ENCODE measurements at places on chromosomes 4 and X.

DNA sequence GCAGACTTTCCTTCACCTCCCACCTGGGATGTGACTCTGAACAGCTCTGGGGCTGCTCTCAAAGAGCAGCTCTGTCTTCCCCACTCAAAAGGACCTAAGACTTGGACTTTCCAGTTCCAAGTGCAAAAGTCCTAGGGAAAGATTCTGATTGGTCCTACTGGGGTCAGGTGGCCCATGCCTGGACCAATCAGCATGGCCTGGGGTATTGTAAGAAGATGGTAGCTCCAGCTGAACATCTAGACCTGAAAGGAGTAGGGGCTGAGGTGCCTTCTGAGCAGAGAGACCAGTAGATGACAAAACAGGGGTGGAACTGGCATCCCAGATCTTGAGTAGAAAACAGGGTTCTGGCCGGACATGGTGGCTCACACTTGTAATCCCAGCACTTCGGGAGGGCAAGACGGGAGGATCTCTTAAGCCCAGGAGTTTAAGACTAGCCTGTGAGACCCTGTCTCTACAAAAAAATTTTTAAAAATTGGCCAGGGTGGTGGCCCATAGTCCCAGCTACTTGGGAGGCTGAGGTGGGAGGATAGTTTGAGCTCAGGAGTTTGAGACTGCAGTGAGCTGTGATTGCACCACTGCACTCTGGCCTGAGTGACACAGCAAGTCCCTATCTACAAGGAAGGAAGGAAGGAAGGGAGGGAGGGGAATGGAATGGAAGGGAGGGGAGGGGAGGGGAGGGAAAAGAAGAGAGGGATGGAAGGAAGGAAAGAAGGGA is 27.4 kb upstream of the MRFAP1 start:
- H3K27ac ChIP-seq, result no peak overlapping the region
- H3K4me1 ChIP-seq, result peaks cover 1% of the 10 kb centered on the region
- DNase-seq, result no peak
- no peak overlapping the region for H3K4me3 ChIP-seq

GRCh38 chr4:148216321-148216720 is 225.9 kb downstream of the NR3C2 start:
- no peaks in the 10 kb centered on the region for H3K27me3 ChIP-seq
- H3K27ac ChIP-seq, result no peak overlapping the region
- no peak for DNase-seq
- no peaks in the 10 kb centered on the region for H3K36me3 ChIP-seq

DNA sequence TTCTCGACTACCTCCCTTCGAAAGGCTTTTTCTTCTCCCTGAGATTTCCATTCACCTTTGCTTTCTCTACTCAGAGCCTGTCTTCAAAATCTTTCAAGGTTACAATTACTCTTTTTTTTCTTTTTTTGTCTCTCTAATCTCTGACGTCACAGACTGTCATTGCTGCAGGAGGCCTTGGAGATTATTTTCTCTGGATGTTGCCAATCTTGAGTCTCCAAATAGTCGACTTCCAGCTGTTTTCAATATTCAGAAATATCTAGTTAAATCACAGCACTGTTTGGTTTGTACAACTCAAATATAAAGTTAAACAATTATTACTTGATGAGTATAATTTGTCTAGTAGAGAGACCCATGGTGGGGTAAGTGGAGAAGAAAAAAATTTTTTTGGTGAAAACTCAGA is 359.0 kb upstream of the BOD1L1 start:
- no peaks in the 10 kb centered on the region for H3K4me1 ChIP-seq
- H3K27me3 ChIP-seq, result no peaks in the 10 kb centered on the region
- H3K4me3 ChIP-seq, result no peak overlapping the region
- no peak for DNase-seq
- H3K36me3 ChIP-seq, result no peaks in the 10 kb centered on the region
- no peak overlapping the region for H3K27ac ChIP-seq

- H3K27me3 ChIP-seq, result peaks cover 4% of the 10 kb centered on the region
- peaks cover 9% of the 10 kb centered on the region for H3K4me1 ChIP-seq
- H3K4me3 ChIP-seq, result no peak overlapping the region
- H3K36me3 ChIP-seq, result no peaks in the 10 kb centered on the region
- no peak overlapping the region for H3K27ac ChIP-seq
Measured at GRCh38 chr4:113314426-113314825, 265.0 kb downstream of the ANK2 start.

- no peaks in the 10 kb centered on the region for H3K36me3 ChIP-seq
- no peaks in the 10 kb centered on the region for H3K27me3 ChIP-seq
- DNase-seq, result peak; percentile 78
- H3K4me1 ChIP-seq, result peaks cover 53% of the 10 kb centered on the region
- H3K4me3 ChIP-seq, result peak overlapping the region; percentile 65
Measured at GRCh38 chrX:119755981-119756533, 2.3 kb upstream of the SOWAHD start.
